ENCODE measurements at places on chromosomes 16 and 17.

- DNase-seq, result no peak
Observed at GRCh38 chr16:88407807-88408206, 25.0 kb downstream of the ZNF469 start.

- DNase-seq, result peak; percentile 27
Observed at GRCh38 chr17:61129267-61130254, 270.1 kb upstream of the TBX2 start.

DNA sequence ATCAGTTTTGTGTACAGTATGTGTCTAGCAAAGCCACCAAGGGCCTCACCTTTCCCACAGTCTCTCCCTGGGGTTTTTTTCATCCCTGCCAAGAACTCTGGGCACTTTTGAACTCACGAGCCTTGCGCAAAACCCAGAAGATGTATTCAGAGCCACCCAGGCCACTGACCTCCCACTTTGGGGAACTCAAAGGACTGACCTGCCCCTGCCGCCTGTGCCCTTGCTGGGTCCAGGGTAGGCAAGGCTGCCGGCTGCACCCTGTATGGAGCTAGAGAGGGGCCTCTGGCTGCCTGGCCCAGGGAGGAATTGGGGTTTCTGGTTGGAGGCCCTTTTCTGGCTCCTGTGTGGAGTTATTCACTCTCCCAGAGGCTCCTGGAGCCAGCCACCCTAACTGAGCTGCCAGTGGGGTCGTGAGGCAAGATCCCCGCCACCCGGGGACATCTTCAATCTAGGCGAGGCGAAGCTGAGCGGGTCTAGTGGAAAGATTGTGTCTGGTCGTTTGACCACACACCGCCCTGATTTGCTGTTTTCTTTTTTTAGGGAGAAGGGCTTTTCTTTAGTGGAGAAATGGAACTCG lies 1.9 kb downstream of the CDK5R1 start:
- no peak for DNase-seq

DNA sequence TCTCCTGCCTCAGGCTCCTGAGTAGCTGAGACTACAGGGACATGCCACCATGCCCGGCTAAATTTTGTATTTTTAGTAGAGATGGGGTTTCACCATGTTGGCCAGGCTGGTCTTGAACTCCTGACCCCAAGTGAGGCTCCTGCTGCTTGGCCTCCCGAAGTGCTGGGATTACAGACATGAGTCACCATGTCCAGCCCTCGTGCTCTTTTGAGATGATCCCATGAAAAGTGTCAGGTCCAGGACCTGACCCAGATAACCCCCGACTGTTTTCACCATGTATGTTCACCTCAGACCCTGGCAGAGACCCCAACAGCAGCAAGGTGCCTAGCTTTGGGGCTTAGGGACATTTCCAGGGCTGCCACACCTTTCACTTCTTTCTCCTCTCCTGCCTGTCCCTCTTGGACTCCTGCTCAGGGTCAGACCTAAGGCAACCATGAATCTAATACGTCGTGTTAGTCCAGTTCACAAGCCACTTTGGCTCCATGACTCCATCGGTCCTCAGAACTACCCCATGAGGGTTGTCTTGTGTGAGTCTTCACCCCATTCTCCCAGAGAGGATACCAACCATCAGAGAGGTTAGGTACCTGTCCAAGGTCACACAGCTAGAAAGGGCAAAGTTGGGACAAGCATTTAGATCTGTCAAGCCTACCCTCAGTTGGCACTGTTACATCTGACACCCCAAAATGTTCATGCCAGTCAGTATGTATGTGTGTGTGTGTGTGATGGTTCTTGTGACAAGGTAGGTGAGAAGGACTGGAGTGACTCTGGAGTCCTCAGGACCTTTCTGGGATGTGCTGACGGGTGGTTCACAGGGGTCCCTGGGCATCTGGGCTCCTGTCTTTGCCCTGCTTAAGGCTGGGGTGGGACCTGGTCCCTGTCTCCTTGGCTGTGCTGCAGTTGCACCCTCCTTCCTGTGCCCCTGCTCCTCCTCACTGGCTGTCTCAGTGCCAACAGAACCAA lies 23.1 kb upstream of the MAP3K14 start:
- no peak for DNase-seq

DNA sequence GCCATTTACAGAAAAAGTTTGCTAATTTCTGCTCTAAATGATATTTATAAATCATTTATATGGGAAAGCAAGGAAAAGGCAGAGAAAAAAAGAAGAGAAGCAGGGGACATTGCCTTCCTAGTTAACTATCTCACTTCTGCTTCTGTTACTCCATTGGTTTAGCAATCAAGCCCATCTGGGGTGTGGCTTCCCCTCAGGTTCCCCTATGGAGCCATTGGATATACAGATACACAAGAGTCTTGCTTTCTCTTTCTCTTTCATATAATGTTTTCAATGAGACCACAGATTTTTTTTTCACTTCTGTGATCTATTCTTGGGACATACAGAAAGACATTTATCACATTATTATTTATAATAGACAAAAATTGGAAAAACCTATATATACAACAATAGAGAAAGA lies 105.6 kb upstream of the TOM1L1 start:
- no peak for DNase-seq

- DNase-seq, result no peak
Observed at GRCh38 chr17:38899421-38899820, 26.0 kb upstream of the LASP1NB start.

- no peak for DNase-seq
Observed at GRCh38 chr17:57752031-57752905, 7.2 kb upstream of the CCDC182 start.

DNA sequence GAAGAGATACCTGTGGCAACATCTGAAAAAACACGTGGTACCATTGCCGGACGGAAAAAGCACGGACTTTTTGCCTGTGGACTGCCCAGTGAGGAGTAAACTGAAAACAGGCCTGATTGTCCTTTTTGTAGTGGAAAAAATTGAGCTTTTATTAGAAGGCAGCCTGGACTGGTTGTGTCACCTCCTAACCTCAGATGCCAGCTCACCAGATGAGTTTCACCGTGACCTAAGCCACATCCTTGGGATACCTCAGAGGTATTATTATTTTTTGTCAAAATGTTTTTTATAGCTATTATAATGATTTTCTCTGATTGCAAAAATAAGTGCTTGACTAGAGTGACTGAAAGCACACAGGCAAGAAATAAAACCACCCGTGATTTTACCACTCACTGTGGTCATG lies 34.9 kb downstream of the RNF213 start:
- DNase-seq, result no peak
